ENCODE measurements at places on chromosomes 4 and X.

GRCh38 chr4:142976482-142976881 lies 130.4 kb upstream of the INPP4B start:
- DNase-seq: no peak

- no peak for DNase-seq
These were observed 204.9 kb downstream of the SMARCA1 start for GRCh38 chrX:129318375-129318774.

GRCh38 chr4:24604558-24605214 lies 20.3 kb upstream of the DHX15 start:
- no peak for DNase-seq

- no peak for DNase-seq
These were observed at the start of gene DTHD1 for GRCh38 chr4:36281384-36282106. Gene DTHD1, plus strand, starts transcription at chr4:36281616. Its CDS starts 143 bp downstream, at chr4:36281759.

DNA sequence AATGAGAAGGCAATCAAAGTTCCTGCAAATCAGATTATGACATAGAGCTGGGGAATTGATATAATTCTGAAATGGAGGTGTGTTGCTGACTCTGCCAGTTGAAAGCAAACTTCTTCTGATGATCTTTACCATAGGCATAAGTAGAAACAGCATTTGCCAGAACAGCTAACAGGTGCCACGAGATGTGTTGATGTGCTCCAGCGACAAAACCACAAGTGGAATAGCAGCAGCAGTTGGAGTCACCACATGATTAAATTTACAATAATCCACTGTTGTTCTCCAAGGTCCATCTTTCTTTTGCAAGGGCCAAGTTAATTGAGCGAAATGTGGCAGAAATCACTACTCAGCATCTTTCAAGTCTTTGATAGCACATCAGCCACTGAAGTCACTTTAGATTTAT lies 3.7 kb upstream of the OSTC start:
- DNase-seq: no peak

DNA sequence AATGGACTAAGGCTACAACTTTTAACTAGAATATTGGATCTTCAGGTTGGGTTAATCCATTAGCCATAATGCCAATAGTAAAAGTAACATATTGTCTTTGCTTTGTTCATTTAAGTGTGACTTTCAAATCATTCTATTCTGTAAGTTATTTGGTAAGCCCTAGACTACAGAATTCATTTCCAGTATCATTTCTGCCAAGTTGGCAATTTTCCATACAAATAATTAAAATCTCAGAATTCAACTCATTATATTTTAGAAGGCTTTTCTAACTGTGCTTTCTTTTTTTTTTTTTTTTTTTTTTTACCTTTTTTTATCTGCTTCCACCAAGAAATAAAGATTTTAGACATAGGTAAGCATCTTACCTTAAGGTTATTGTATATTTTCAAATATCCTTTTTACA lies 173.4 kb downstream of the DCTD start:
- DNase-seq: no peak
